ENCODE measurements at places on chromosomes 11 and 22.

DNA sequence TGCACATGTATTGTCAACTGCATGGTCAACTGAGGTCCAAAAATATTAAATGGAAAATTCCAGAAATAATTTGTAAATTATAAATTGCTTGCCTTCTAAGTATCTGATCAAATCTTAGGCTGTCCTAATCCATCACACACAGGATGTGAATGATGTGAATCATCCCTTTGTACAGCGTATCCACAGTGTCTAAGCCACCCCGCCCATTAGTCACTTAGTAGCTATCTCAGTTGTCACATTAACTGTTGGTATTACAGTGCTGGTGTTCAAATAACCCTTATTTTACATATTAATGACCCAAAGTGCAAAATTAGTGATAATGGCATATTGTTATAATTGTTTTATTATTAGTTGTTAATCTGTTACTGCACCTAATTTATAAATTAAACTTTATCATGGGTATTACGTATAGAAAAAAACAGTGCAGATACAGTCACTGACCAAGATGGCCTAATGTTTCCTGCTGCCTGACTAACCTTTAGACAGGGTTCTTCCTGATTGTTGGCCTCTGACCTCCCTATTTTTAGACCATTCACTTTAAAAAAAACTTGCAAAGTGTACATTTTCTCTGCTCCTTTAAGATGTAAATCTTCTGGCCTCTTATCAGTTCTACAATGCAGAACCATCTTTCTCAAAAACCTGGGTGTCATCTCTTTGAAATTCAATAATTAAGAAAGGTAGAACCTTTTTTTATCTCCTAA lies 2.9 kb upstream of the SVIP start:
- no peak for DNase-seq

- no peak for DNase-seq
These were observed 16.1 kb upstream of the BRSK2 start for GRCh38 chr11:1373536-1374214.

DNA sequence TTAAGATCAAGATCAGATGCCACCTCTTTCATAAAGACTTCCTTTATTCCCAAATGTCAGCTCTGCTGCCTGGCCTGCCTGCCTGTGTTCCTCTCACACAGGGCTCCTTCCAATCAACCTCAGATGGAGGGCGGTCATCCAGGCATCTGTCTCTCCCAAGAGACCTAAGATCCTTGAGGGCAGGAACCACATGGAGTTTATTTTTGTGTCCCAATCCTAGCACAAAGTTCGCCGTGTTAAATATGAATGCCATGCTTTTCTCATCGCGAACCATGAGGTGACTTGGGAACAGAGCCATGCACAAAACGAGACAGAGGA lies 72.7 kb upstream of the ARFGAP3 start:
- DNase-seq = no peak

DNA sequence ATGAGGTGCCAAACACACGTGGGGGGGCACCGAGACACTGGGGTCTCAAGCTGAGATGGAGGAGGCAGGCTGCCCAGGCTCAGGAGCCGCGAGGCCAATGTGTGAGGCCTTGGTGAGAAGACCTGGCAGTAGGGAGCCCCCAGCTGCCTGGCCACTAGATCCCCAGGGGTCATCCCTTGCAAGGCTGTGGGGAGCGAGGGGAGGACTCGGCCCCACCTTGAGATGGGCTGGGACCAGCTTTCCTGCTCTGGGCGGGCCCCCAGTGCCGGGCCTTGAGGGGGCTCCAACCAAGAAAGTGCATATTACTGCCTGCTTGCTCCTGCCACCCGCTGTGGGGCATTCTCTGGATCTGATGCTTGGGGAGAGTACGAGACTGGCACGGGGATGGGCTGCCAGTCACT lies 107.0 kb downstream of the CTTN start:
- DNase-seq = no peak

GRCh38 chr22:37258005-37258752 lies 14.1 kb upstream of the RAC2 start:
- DNase-seq = no peak

DNA sequence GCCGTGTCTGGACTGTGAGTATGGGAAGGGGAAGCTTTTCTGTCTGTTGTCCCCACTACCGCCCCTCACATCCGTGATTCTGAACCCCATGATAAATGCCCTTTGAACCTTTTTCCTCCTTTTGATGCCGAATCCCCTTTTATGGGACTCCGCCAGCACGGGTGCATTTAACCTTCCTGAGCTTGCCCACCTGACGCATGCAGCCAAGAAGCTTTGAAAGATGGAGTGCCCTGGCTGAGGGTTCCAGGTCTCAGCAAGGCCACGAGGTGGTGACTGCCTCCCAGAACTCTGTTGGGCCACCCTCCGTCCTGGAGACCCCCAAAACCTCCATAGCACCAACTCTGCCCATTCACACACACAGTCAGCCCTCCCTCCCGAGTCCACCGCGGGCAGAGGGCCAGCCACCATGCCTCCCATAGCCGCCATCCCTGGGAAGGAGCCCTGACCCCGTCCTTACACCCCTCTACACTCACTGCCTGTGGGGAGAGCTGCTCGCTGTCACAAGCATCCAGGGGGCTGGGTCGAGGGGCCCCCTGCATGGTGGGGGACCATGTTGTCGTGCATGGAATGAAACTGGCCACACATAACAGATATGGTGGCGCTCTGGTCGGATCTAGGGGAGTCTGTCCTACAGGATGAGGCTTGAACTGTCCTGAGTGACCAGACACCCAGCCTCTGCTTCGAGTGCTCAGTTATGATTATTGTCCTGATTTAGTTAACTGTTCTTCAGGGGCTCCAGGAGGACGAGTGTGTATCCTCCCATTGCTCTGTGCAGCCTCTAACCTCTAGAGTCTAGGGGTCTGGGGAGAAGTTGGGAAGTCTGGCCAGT lies 822 bp upstream of the COMT start:
- DNase-seq = no peak

- no peak for DNase-seq
These were observed 34.6 kb downstream of the APOL5 start for GRCh38 chr22:35752006-35752862.

DNA sequence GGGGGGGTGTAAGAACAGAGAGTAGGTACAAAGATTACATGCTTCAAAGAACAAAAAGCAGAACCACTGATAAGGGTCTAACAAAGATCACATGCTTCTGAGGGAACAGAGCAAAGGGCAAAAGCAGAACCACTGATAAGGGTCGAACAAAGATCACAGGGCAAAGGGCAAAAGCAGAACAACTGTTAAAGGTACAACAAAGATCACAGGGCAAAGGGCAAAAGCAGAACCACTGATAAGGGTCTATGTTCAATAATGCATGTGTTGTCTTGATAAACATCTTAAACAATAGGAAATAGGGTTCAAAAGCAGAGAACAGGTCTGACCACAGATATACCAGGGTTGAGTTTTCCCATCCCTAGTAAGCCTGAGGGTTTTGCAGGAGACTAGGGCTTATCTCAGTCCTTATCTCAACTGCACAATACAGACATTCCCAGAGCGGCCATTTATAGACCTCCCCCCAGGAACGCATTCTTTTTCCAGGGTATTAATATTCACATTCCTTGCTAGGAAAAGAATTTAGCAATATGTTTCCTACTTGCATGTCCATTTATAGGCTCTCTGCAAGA lies 81.9 kb upstream of the PGR start:
- DNase-seq = no peak

- DNase-seq = no peak
These were observed 14.3 kb downstream of the OR52K1 start for GRCh38 chr11:4496557-4497248.

- no peak for DNase-seq
These were observed 630 bp downstream of the CASP4 start for GRCh38 chr11:104967534-104968354.

DNA sequence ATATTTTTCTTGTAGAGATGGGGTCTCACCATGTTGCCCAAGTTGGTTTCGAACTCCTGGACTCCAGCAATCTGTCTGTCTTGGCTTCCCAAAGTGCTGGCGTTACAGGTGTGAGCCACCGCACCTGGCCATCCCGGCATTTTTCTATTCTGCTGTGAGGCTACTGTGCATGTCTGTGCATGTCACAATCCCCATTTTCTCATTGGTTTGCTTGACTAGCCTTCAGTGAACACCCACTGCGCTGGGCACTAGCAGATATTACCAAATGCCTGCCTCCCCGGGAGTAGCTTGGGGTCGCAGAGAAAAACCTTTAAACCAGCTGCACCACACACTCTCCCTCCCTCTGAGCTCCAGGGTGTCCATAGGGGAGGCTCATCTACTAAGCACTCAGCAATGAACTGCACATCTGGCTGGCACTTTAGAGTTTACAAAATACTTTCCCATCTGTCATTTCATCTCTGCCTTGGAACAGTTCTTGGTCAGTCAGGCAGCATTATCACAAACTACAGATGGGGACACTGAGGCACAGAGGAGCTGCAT lies 4.9 kb downstream of the CSNK1E start:
- no peak for DNase-seq

GRCh38 chr22:36409911-36410756 lies 22.4 kb upstream of the MYH9 start:
- peak; percentile 84 for DNase-seq

- no peak for DNase-seq
These were observed 15.6 kb upstream of the RDX start for GRCh38 chr11:110311783-110312579.

GRCh38 chr11:119062779-119063178 lies 4.8 kb upstream of the VPS11 start:
- no peak for DNase-seq

GRCh38 chr11:37710031-37710430 lies 1112.0 kb upstream of the RAG2 start:
- no peak for DNase-seq

- DNase-seq = peak; percentile 38
These were observed 35.4 kb upstream of the CARS1 start for GRCh38 chr11:3092603-3093141.

GRCh38 chr22:27845644-27846043 lies 44.1 kb upstream of the MN1 start:
- no peak for DNase-seq

DNA sequence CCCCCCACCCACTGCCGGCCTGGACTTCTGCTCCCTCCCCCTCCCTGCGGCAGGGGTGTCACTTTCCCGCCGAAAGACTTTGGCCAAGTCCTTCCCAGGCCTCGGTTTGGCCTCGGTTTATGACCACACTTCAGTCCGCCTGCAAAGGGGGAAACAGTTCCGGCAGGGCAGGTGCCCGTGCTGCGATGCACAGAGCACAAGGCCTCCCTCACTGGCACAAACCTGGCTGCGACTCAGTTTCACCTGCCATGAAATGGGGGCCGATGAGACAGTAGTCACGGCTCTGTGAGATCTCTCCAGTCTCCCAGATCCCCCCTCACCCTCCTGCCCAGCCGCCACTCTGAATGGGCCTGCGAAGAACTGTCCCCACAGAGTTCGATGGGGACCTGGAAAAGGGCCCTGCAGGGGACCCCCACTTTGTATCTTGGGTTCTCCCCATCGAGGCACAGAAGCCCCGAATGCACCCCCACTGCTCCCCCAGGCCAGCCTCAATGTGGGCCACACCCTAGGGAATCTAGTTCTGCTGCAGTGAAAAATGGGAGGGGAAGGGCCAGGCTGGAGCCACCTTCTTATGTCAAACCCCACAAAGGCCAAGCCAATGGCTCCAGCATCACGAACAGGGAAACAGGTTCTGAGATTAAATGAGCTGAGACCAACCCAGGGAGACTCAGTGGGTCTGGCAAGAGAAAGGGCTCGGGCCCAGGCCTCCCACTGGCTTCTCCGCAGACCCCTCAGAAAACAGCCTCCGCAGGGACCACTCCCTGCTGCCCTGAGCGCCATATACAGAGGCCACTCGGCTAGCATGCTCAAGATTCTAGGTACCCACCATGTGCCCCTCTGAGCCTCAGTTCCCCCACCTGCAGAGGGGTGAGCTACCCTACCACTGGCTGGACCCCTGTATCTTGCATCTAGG lies 29.0 kb downstream of the ARVCF start:
- no peak for DNase-seq

- DNase-seq = no peak
These were observed 82.8 kb downstream of the DENND5A start for GRCh38 chr11:9182180-9182871.

DNA sequence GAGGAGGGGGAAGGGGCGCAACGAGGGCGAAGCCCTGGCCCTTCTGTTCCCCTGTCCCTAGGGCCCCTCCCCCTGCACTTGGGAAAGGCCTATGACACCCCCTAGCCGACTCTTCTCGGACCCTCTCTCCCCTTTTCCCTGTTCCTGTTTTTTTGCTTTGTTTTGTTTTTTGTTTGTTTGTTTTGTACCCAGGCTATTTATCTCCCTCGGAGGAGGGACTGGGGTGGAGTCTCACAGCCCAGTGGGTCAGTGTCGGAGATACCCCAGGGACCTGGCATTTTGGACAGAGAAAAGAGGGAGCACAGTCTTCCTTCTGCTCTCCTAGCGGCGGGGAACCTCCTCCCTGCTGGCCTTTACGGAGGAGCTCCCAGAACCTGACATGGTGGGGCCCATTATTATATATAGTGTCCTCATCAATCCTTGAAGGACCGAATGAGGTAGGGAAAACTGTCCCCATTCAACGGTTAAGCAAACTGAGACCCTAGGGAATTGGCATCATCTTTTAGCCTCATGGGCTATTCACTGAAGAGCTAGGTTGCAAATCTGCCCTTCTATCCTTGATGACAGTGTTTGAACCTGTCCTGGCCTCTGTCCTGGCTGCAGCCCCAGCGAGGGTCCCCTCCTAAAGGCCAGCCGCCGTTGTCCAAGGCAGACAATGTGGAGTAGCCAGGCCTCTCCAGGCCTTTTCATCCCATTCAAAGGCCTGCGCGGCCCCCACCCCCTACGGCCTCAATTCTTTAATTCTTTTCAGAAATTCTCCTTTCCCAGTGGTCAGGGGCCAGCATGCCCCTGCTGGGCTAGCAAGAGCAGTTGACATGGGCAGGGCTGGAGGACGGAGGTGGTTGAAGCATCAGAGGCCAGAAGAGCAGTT lies 911 bp downstream of the EMID1 start:
- DNase-seq = no peak

DNA sequence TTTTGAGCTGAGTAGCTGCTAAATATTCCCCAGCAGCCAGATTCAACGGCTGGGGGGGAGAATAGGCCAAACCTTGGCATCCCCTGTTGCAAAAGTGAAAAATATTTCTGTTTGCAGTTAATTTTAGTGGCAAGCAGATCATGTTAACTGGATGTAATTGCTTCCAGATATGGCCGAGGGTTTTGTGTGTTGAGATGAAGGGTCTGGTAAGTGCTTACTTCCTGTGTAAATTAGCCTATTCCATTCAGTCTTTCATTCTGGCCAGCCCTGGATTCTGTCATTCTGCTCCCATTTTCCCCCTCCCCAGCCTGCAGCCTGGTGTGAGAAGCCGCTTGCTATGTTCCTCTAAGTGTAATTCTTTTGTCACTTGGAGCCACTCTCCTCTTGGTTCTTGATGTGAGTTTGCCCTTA lies 17.4 kb downstream of the ZBTB16 start:
- no peak for DNase-seq

DNA sequence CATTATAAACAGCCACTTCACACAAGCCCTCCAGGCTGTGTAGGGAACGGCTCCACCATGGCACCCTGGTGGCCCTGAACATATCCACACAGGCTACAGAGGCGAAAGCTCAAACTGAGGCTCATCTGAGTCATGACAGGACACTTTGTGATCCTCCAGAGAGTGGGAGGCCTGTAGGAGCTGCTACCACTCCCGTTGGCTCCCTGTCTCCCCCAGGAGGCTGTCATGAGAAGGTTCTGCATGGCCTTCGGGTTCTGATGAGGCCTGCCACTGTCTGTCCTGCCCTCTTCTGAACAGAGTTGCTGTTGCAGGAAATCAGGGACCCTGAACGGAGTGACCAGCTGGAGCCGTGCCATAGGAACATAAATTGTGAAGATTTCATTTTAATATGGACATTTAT lies 23.8 kb upstream of the ALDH3B2 start:
- DNase-seq = no peak

GRCh38 chr11:93905384-93905783 lies 55.0 kb upstream of the VSTM5 start:
- no peak for DNase-seq

Data from GM13976 (cell line).